ENCODE measurements at places on chromosomes 7 and 10.
A peak's percentile ranks its signal among the peaks of the same experiment; 100 is the strongest.

- no peak for DNase-seq
Observed at GRCh38 chr10:77261146-77261545, 376.5 kb downstream of the KCNMA1 start.

DNA sequence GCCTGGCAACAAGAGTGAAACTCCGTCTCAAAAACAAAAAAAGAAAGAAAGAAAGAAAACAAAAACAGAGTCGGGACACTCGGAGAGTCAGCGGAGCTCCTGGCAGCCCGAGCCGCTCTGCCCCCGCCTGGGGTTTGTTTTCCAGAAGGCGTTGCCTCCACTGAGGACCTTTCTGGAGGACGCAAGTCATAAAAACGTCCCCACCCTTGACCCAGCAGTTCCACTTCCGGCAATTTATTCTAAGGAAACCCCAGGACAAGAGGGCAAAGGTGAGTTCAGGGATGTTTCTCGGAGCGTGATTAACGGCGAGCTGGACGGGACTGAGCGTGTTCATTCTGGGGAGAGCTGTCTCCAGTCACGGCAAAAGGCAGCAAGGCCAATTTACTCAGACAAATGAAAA, 27.0 kb upstream of the SUN1 start:
- no peak for DNase-seq

- DNase-seq: no peak
Observed at GRCh38 chr7:120720317-120720716, 137.6 kb downstream of the TSPAN12 start.

GRCh38 chr10:13348216-13349017, at the start of gene SEPHS1:
SEPHS1 (minus strand) TSS chr10:13348293; CDS start chr10:13344950, 3,343 bp downstream.
- DNase-seq: peak; percentile 71

- DNase-seq: peak; percentile 30
Observed at GRCh38 chr7:155374276-155375252, 76.9 kb downstream of the INSIG1 start.

DNA sequence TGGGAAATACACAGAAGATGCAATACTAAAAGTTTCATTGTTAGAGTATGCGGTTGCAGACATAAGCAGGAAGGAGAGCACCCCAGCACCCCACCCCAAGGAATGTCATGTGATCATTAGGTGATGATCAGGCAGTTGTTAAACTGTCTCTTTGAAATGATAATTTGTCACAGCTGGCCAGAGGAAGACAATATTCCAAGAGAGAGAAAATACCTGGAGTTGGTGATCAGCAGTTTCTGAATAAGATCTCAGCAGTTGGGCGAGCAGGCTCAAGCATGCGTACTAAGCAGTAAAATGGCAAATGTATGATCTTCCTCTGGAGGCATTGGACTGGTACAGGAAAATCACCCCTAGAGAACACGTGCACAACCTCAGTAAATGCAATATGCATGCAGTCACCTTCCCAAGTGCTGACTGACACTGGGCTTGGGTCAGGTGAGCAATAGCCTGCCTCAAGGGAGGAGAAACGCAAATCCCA, 250.1 kb upstream of the MBL2 start:
- DNase-seq: no peak

DNA sequence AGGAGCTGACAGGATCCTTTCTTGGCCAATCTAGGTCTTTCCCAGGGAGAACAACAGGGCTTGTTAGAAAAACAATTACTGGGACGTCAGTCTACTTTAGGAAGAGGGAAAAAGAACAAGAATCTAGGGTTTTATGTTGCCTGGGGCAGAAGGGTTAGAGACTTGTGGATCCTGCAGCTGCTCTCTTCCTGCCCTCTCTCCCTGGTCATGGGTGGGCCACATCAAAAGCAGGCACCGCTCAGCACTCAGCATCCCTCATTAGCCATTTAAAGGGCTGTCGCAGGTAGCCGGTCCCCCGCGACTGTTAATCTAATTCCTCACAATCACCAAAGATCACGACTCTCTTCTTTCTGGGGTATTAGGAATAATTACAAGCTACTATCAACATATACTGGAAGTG, 631.9 kb downstream of the CALN1 start:
- DNase-seq: no peak

GRCh38 chr10:44051584-44052385, 333.1 kb downstream of the CXCL12 start:
- DNase-seq: no peak

DNA sequence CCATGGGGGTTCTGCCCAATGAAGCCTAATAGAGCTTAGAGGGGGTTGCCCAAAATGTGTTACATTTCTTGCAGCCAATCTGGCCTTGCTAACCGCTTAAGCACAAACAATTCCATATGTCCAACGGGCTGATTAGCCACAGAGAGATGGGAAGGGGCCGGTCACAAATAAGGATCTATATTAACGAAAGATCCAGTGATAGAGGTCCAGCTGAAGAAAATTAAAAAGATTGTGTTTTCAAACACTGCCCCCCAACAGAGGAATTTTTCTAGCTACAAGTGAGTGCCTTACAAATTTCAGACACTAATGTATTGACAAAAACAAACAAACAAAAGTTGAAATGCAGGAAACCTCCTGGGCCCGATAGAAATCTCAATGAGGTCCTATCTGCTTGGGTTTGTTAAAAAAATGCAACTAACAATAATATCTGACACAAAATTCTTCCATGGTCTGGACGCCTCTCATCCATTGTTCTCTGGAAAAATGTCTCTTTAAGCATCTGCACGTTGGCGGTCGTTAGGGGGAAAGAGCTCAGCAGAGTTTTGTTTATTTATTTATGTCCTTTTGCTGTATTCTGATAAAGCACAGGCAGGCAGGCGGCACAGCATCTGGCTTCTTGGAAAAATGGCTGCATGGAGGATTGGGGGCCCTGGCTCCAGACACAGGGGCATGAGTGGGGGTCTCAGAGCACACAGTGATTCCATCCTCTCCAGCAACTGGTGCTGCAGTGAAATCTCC, 402.0 kb downstream of the RPS24 start:
- no peak for DNase-seq

GRCh38 chr7:72078301-72078700, 333.8 kb downstream of the CALN1 start:
- no peak for DNase-seq

DNA sequence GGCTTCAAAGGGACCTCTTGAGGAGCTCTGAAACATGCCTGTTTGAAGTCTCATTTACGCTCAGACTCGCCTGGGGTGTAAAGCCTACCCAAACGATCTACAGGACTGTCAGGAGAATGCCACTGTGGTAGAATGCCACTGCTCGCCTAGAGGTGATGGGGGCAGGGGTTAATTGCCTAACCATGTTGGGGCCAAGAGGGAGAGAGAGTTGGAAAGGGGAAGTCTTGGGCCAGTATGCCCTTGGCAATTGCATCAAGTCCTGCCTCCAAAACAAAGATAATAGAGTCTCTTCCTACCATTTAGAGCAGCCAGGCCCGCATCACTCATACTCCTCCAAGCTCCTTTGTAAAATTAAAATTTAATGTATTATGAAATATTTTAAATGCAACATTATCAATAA, 25.2 kb downstream of the CDK1 start:
- DNase-seq: peak; percentile 84

GRCh38 chr10:95388539-95388938, 97.7 kb upstream of the PDLIM1 start:
- DNase-seq: peak; percentile 2

- DNase-seq: no peak
Observed at GRCh38 chr7:27243340-27244163, 950 bp downstream of the EVX1 start.

Data from MV-4-11 (cell line).